Transverse colon (tissue), 4 donors: ENCODE measurements at places on chromosomes 1 and 21.

GRCh38 chr1:214823311-214824117, 220.5 kb downstream of the CENPF start:
- no peak for DNase-seq

GRCh38 chr1:81800695-81801650, at the start of gene ADGRL2:
TSS of gene ADGRL2 (plus strand) at chr1:81800934. CDS start at chr1:81836985, 36,051 bp downstream.
- peak; percentile 60 for DNase-seq

- no peak for DNase-seq
Observed at GRCh38 chr1:41711581-41711980, 207.1 kb downstream of the HIVEP3 start.

DNA sequence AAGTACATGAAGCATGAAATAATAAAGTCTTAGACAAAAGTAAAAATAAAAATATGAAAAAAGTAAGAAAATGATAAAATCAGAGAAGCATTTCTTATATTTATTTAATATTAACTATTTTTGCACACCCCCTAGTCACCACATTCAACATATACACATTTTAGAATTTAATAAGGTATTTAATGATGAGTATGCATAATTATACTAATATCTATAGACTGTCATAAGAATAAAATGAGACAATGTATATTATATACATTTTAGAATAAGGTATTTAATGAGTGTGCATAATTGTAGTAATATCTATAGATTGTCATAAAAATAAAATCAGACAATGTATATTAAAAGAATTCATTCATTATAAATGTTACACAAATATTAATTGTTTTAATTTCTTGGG, 18.9 kb downstream of the PIGK start:
- DNase-seq, result no peak

DNA sequence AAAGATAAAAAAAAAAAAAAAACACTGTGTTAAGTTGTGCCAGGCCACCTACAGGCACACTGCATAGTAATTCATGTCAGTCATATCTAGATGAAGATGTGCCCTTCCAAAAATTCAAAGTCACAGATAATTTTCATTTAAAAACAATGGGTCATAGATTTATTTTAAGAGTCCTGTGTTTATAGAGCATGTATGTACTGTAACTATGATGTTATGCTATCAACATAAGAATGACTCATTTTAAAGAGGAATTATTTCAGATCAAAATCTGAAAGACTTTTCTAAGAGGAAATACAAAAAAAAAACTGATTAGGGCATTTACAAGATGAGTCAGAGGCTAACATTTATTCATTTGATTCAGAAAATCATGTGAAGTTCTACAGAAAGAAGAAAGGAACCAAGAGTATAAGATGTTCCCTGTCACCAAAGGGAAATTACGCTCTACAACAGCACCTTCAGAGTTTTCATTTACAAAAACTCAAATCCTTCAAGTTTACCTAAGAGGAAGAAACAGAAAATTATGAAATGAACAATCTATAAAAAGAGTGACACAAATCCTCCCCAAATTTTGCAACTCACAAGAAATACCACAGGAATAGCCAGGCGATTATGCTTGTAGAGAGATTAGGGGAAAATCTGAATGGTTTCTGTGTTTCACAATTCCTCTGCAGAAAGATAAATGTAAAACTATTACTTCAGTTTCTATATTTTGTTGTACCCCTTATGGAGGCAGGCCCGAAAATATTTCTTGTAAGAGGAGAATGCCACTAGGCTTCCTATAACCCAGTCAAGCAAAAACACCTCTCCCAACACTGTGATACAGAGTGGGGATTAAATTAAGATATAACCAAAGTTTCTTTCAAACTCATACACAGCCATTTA, 13.8 kb downstream of the TP53BP2 start:
- no peak for DNase-seq

- DNase-seq, result no peak
Observed at GRCh38 chr1:20602851-20603450, 14.1 kb downstream of the CDA start.

DNA sequence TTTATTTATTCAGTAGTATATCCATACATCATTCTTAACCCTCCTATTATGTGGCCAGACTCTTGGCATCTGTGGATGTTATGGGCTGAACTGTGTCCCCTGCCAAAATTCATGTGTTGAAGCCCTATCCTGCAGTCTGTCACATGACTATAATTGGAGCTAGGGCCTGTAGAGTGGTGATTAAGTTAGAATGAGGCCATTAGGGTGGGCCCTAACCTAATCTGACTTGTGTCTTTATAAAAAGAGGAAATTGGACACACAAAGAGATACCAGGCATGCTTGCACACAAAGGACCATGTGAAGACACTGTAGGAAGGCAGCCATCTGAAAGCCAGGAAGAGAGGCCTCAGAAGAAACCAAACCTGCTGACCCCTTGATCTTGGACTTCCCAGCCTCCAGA, 6.6 kb downstream of the ZMYND12 start:
- DNase-seq, result no peak

DNA sequence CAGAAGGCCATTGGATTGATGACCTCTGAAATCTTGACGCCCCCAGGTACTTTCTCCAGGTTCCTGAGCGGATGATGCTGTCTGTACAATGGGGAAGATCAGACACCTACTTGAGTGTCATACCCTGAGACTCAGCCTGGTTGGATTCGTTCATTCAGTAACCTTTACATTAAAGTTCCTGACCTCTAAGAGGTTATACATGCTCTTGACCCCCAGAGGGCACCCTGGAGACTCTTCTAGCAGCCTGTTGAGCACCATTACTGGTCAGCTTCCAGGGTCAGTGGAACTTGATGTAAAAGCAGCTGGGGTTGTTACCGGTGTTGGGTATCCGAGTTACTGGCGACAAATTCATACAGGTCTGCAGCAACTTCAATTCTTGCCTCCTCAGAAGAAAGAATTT, 114.3 kb upstream of the ZNF678 start:
- DNase-seq, result no peak

DNA sequence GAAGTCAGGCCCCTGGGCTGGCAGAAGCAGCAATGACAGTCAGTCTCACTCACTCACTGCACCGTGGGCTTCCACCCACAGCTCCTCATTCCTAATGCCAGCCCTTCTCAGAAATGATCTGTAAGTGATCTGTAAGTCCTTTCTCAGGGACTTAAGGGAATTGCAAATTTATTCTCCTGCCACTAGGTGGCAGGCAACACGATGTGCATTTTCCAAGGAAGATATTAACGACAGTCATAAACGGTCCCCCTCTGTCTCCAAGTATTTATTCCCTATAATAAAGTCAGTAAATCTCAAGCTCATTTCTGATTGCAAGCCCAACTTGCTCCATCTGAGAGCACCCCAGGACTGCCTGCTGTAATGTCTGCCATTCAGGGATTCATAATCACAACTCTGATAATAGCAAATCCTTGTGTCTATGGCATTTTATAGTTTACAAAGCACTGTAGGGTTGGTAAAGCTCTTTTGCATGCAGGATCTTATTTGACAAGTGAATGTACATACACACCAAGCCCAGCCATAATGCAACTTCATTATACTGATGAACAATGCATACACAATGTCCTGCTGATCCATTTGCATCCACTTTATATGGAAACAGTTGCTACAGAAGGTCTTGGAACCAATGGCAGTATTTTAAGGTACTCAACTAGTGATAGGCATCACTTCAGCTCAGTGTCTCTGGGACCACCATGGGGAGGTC, 380.5 kb upstream of the CAMK1G start:
- no peak for DNase-seq

GRCh38 chr1:16021681-16022080, at the start of gene CLCNKA:
TSS of gene CLCNKA (plus strand) at chr1:16022036. CDS start at chr1:16022620, 584 bp downstream.
- DNase-seq, result no peak

DNA sequence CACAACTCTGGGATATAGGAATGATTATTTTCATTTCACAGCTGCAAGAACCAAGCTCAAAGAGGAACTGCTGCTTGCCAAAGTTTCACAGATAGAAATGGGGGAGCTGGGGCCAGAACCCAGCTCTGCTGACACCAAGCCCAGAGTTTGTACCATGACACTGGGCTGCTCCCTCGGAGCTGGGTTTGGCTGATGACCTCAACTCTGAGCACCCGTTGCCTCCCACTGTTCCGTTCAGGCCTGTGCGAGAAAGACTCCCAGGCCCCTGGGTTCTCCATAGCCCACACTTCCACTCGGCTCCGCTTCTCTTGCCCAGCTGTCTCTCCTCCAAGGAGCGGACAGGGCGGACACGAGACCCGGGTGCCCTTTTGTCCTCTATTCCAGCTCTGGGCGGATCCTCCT, 55.2 kb downstream of the NGF start:
- DNase-seq, result peak; percentile 19

GRCh38 chr1:30663596-30664091, 59.7 kb downstream of the MATN1 start:
- DNase-seq, result no peak

GRCh38 chr21:32472890-32473765, 60.6 kb downstream of the EVA1C start:
- no peak for DNase-seq

- peak; percentile 13 for DNase-seq
Observed at GRCh38 chr1:96538111-96538641, 183.4 kb upstream of the PTBP2 start.

DNA sequence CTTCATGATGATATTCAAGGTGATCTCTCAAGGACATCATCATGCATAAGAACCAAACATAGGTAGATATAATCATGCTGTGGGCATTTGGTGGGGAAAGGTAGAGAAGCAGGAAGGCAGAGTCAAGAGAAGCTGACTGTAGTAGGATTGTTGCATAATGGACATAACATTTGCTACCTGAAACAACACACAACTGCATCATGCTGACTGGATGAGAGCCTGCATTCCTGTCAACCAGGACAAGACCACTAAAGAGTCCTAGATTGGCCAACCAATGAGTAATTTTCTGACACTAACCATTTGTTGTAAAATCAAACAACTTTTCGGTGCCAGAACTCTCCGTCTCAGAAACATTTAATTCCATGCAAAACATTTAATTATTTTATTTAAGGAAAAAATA, 377.2 kb downstream of the PLPP3 start:
- no peak for DNase-seq

DNA sequence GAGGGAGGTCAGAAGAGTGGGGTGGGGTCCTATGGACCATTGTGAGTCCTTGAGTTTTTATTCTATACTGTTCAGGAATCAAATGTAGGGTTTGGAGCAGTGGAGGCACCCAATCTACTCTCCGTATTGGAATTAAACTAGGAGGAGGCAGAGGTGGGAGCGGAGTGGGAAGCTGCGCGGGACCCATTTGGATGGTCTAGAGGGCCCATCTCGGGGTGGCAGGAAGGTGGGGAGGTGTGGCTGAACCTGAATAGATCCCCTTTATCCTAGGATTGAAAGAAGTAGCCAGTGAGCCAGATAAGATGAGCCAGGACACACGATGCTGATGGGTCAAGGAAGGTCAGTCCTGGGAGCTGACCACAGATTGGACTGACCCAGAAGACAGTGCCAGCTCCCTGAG, 325.8 kb downstream of the AJAP1 start:
- DNase-seq, result no peak

DNA sequence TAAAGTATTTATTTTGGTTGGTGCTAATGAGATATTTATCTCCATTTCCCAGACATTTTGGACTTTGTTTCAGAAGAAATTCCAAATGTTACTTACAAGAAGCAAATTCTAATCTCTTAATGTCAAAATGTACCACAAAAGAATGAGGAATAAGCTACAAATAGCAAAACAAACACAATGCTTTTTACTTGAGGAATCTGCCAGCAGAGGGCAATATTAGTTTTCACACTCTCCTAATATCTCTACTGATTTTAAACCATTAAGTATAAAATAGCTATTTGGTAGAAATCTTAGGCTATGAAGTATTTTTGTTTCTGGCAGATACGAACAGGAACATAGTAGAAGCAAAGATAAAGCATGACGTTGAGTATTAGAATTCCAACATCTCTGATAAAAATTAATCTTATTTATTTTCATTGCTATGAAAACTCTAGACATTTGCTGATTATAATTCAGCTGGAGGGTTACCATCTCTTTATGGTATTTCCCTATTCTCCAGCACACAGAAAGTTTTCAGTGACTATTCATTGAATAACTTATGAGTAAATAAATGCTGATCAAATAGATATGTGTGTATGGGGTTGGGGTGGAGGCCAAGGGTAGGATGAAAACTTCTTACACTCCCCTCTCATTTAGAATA, 13.4 kb upstream of the HMCN1 start:
- no peak for DNase-seq

DNA sequence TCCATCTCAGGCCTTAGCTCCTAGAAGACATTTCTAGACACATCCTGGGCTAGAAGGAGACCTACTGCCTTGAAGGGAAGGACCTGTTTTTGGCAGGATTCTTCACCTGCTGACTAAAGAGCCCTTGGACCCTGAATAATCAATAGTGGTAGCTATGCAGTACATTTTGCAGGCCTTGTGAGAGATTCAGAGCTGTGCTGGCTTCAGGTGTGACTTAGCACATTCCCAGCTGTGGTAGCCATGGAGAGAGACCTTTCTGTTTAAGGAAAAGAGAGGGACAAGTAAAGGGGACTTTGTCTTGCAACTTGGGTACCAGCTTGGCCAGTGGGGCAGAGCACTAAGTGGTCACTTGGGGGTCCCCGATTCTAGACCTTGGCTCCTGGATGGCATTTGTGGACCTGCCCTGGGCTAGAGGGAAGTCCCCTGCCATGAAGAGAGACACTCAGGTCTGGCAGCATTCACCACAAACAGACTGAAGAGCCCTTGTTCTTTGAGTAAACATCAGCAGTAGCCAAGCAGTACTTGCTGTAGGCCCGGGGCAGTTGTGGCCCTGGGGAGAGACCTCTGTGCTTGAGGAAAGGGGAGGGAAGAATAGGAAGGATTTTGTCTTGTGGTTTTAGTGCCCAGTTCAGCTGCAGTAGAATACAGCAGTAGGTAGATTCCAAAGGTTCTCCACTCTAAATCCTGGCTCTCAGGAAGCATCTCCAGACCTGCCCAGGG, 26.2 kb upstream of the CD1A start:
- no peak for DNase-seq

- DNase-seq, result no peak
Observed at GRCh38 chr1:53672785-53673184, 66.2 kb downstream of the GLIS1 start.

- no peak for DNase-seq
Observed at GRCh38 chr1:19425646-19426239, 59.6 kb downstream of the CAPZB start.

GRCh38 chr1:79044974-79045650, 38.6 kb upstream of the ADGRL4 start:
- no peak for DNase-seq

GRCh38 chr1:211939876-211940468, 95.4 kb downstream of the INTS7 start:
- DNase-seq, result no peak

DNA sequence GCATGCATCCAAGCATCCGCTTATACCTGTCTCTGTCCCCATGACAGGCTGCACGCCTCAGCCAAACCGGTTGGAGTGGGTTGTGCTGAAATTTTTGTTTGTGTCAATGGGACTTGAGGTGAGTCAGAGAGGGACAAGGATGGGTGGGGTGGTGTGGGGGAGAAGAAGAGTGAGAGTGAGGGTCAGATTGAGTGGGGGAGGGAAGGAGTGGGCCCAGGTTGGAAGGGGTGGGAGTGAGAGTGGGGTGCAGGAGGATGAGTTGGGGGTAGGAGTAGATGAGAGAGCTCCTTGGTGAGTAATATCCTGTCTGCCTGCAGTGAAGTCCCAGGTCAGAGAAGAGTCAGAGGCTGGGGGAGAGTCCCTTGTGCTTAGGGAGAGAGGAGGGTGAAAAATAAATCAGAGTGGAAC, 3.3 kb upstream of the NECTIN4 start:
- DNase-seq, result no peak
